A172 (cell line): ENCODE measurements at places on chromosomes 16 and 17. TPM values are rescaled to one million over a fixed set of nuclear protein-coding genes. Genes with fewer than 3 reads are reported as not detected.

- DNase-seq = peak; percentile 70
Observed at GRCh38 chr17:81142301-81143199, 22.8 kb upstream of the PVALEF start.

DNA sequence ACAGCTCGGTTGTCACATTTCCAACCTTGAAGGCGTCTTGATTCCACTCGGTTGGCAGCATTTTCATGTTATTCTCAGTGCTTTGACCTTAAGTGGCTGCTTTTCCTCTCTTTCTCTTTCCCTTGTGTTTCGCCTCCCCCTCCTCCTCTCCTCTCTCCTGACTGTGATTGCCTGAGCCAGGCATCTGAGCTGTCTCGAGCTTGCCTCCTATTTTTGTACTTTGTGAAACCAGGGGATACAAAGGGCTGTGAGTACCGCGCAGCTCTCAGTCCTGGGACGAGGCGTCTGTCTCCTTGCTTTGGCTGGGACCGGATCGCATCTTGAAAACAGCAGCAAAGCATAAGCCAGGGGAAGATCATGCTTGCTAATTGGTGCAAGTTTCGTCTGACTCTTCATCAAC is 48.8 kb upstream of the SDK2 start:
- no peak for DNase-seq

DNA sequence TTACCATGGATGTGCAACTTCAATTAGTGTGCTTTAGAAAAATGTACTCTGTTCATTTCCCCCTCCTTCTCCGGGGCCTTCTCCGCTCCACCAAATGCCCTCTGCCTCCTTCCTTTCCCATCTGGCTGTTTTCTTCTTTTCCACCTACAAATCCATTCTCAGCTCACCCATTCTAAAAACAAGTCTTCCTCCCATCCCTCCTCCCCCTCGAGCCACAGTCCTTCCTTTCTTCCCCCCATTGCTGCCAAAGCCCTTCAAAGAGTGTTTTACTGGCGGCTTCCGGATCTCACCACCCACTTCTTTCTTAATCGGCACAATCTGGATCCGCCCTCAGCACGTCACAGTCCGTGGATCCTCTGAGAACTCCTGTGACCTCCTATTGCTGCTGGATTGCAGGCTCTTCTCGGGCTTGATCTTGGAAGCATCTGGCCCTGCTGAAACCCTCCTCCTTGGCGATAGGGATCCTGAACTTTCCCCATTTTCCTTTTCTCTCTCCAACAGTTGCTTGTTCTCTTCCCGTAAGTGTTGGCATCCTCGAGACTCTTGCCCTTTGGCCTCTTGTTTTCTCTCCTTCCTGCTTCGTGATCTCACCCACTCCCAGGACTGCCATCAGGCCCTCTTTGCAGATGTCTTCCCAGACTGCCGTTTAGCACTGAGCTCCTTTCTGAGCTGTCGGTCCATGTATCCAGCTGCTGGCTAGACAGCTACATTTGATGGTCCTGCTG is 36.0 kb upstream of the FBXO47 start:
- no peak for DNase-seq

The TOX3 gene
- not detected in 2 replicates for total RNA-seq

- no peak for DNase-seq
Observed at GRCh38 chr16:51002881-51003490, 148.1 kb downstream of the SALL1 start.

DNA sequence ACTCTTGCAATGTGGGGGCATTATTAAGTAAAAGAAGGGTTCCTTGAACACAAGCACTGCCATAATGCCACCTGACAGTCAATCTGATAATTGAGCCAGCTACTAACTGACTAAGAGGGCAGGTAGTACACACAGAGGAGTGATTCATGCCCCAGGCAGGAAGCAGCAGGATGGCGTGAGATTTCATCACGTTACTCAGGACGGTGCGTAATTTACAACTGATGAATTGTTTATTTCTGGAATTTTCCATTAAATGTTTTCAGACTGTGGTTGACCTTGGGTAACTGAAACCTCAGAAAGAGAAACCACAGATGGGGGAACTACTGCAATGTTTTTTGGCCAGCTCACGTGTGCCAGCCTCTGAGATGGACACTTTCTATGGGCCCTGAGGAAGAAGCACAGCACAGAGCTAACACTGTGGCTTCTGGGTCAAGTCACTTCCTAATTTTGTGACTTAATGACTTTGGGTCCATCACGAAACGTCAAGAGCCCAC is 46.7 kb downstream of the C17orf67 start:
- DNase-seq = peak; percentile 97

DNA sequence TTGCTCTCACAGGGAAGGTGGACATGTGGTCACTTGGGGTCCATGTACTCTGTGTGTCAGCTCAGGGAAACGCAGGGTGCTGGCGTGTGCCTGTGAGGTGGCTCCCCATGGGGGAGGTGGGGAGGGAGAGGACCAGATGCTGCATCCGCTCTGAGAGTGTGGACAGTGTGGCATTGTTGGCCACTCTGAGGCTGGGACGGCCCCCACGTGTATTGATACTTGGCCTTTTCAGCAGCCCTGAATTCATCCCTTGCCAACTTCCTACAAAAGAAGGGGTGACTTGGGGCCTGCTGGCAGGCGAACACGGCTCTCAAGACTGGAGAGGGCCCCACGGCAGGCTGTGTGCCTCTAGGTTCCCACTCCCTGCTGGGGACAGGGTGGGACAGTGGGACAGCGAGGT is 120.1 kb downstream of the RAB11FIP4 start:
- no peak for DNase-seq

- peak; percentile 34 for DNase-seq
Observed at GRCh38 chr17:77796176-77796860, 162.2 kb upstream of the TNRC6C start.

DNA sequence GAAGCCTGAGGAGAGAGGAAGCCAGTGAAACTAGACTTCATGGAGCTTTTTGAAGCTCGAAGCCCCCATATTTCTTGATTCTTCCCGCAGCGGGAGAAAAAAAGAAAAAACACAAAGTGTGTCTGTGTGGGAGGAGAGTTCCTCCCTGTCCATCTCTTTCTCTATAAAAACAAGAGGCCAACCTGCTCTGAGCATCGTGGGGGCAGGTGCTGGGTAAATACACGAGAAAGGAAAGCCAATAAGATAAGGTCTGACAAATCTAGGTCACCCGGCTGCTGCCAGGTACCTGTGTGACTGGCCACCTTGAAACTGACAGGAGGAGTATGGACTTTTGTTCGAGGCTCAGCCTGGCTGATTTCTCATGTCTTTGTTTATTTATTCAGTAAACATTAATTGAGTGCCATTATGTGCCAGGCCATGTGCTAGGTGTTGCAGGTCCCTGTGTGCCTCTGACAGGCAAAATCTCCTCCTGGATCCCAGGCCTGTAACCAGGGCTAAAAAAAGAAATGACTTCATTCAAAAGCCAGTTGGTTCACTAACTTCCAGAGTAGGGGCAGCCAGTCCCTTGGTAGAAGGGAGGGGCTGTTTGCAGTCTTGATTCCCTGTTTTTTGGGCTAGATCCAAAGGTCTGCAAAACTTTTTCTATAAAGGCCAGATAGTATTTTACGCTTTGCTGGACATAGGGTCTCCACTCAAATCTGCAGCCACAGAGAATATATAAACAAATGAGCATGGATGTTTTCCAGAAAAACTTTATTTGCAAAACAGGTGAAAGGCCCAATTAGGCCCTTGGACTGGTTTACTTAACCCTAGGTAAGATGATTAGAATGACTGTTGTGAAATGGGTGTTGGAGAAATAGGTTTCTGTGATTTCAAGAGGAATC is 35.6 kb downstream of the YPEL2 start:
- peak; percentile 24 for DNase-seq

DNA sequence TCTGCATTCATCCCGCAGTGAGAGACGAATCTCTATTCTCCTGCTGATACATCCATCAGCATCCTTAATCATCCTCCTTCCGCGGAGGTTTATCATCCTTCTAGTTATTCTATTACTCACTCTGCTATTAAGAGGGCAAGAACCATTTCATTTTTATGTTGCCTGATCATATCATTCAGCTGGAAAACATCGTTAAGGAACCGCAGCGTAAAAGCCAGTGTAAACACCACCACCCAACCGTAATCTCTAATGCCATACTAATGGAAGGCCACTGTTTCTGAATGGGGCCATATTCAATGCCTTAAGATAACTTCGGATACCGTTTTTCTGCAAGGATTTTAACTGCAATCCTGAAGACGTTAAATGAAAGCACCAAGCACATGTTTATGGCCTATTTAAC is 36.7 kb upstream of the ERCC4 start:
- peak; percentile 30 for DNase-seq

GRCh38 chr16:77739559-77739892 is 17.2 kb downstream of the NUDT7 start:
- DNase-seq = peak; percentile 26

The NPTX1 gene
- total RNA-seq = 0.46 and 0.53 TPM in 2 replicates

DNA sequence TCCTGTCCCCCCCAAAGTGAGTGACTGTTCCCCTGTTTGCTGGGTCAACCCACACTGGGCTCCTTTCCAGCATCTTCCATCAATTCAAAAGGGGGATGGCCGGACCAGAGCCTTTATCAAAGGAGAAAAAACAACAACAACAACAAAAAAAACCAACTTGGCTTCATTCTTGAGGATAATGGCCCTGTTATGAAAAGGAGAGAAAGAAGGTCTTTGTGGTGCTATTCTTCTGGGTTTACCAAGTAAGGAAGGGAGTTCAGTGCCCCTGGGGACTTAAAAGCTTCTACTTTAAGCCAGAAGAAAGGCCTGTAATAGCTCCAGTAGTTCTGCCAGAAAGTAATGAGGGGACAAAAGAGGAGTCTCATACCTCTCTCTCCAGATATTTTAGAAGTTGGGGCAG is 71.5 kb downstream of the RGS9 start:
- no peak for DNase-seq

- DNase-seq = no peak
Observed at GRCh38 chr17:4960279-4960922, 7.2 kb downstream of the SPAG7 start.

DNA sequence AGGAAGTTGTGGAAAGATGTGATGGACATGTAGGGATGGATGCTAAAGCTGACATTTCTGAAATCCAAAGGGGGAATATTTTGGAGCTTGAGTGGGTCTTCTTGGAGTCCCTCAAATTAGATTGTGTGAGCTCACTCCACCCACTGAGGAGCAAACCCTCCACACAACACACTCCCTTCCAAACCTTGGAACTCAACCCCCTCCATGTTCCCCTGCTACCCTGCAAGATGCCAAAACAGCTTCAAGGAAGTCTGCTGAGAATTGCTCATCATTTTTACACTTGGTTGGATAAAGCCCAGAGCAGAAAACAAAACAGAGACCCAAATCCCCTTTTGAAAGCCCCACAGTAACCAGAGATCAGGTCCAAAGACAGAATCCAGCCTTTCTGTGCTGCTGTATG is 103.3 kb upstream of the ERCC4 start:
- DNase-seq = no peak

- no peak for DNase-seq
Observed at GRCh38 chr17:50692448-50693035, 15.2 kb downstream of the ANKRD40 start.

The KCNAB3 gene
- total RNA-seq = 0.38 and 0.55 TPM in 2 replicates

- DNase-seq = peak; percentile 86
Observed at GRCh38 chr17:29710891-29711418, 88.2 kb upstream of the CORO6 start.

DNA sequence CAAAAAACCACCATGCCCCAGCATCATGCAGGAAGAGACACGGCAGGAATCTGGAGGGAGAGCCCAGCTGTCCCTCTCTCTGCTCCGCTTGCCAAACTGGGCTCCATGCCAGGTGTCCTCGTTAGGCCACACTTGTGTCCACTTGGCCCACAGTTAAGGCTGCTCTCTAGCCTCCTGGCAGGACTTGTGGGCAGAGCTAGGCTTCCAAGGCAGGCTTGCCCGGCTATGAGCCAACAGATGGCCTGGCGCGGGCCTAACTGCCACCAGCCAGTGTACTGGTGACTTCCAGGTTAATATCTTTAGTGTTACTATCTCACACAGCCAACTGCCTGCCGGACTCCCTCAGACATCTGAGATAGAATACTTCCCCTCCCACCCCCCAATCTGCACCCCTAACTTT is 10.6 kb downstream of the ATP6V0D1 start:
- DNase-seq = no peak

The PMP22 gene
- 45.4 and 53.0 TPM in 2 replicates for total RNA-seq

GRCh38 chr16:83772806-83773205 is 35.0 kb upstream of the HSBP1 start:
- DNase-seq = no peak

The PLLP gene
- 0.55 TPM in 1 of 2 replicates, not detected in the other for total RNA-seq

- no peak for DNase-seq
Observed at GRCh38 chr17:17917394-17917793, 54.8 kb downstream of the TOM1L2 start.

- DNase-seq = no peak
Observed at GRCh38 chr17:75011401-75012095, 922 bp upstream of the MRPL58 start.
